ENCODE measurements at places on chromosomes 13 and 19. TPM values are rescaled to one million over a fixed set of nuclear protein-coding genes. Genes with fewer than 3 reads are reported as not detected.

GRCh38 chr19:3873151-3873550 lies 4.3 kb upstream of the ZFR2 start:
- DNase-seq = no peak

- DNase-seq = peak; percentile 97
Measured at GRCh38 chr19:2543463-2544442, 67.8 kb downstream of the GADD45B start.

The NDUFB7 gene
- total RNA-seq = 729 TPM

The PROZ gene
- total RNA-seq = not detected

The CBY2 gene
- not detected for total RNA-seq

DNA sequence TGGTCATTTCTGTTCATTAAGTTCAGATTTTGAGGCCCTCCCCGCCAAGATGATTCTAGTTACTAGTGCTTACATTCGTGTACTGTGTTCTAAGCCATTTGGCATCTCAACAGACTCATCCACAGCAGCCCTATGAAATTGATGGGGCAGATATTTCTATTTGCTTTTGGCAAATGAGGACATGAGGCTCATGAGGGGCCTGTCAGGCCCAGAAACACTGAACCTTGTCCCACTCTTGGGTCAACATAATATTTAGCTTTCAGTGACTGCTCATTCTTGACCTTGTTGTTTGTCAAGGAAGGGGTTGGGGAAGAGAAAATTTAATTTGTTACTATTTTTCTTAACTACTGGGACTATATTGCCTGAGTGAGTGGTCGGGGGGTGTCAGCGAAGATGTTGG lies 92.3 kb upstream of the RNF113B start:
- DNase-seq = no peak

The PBX4 gene
- not detected for total RNA-seq

DNA sequence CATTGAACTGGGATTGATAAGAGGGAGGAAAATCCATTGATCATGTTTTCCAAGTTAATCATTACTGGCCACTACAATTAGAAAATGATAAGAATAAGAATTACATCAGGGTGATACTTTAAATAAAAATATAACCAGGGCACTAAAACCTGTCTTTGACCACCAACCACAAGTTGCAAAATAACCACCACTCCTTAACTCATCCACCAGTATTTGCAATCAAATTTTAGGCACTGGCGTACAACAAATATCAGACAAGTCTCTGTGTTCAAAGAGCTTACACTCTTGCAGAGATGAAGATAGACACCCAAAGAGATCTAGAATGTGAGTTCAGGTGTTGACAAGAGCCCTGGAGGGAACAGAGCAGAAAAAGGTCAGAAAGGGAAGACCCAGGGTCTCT lies 514 bp downstream of the CEACAM3 start:
- DNase-seq = no peak

- DNase-seq = no peak
Measured at GRCh38 chr19:4449639-4450028, 8.0 kb downstream of the UBXN6 start.

DNA sequence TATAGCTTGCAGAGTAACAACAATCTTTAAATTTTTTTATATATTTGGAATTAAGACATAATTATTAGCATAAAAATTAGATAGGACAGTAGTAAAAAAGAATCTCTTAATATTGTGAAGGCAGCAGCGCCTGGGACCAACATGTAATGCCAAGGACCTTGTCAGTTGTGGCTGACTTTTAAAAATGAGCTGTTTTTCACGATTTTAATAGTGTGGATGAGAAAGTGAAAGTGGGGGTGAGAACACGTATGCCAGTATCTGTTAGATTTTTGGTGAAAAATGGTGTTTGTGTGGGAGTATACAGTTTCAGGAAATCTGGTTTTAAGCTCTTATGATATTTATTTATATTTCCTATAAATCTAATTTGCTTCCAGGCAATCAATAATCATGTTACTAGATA lies 125.2 kb downstream of the LMO7 start:
- DNase-seq = no peak

GRCh38 chr13:35818633-35819067 lies 312.5 kb downstream of the DCLK1 start:
- no peak for DNase-seq

The MYH14 gene
- 44.5 TPM for total RNA-seq

The GGACT gene
- 1.4 TPM for total RNA-seq

DNA sequence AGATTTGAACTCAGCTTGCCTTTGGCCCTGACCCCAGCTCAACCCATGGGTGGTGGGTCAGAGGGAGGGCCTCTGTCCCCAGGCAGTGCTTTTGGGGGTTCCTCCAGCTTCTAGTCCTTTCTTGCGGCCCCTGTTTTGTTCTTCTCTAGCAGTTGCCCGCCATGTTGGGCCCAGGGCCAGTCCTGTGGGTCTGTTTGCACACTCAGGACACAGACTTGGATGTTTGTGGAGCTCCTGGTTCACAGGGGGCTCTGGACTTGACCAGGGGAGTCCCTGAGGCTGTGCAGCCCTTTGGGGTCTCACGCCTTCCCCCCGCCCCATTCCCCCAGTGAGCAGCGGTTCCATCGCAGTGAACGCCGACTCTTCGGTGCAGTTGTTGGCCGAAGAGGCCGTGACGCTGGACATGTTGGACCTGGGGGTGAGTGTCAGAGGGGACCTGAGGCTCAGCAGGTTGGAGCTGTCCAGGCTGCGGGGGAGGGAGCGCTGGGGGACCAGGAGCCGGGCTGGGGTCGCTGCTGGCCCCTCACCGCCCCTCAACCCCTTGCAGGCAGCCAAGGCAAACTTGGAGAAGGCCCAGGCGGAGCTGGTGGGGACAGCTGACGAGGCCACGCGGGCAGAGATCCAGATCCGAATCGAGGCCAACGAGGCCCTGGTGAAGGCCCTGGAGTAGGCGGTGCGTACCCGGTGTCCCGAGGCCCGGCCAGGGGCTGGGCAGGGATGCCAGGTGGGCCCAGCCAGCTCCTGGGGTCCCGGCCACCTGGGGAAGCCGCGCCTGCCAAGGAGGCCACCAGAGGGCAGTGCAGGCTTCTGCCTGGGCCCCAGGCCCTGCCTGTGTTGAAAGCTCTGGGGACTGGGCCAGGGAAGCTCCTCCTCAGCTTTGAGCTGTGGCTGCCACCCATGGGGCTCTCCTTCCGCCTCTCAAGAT lies 2.5 kb downstream of the ATP5F1D start:
- DNase-seq = peak; percentile 89

GRCh38 chr19:16061943-16062342 lies 14.4 kb upstream of the TPM4 start:
- DNase-seq = no peak

The CA11 gene
- 13.3 TPM for total RNA-seq

DNA sequence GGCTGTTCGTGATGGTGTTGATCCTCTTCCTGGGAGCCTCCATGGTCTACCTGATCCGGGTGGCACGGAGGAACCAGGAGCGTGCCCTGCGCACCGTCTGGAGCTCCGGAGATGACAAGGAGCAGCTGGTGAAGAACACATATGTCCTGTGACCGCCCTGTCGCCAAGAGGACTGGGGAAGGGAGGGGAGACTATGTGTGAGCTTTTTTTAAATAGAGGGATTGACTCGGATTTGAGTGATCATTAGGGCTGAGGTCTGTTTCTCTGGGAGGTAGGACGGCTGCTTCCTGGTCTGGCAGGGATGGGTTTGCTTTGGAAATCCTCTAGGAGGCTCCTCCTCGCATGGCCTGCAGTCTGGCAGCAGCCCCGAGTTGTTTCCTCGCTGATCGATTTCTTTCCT lies 12.2 kb upstream of the C19orf33 start:
- no peak for DNase-seq

DNA sequence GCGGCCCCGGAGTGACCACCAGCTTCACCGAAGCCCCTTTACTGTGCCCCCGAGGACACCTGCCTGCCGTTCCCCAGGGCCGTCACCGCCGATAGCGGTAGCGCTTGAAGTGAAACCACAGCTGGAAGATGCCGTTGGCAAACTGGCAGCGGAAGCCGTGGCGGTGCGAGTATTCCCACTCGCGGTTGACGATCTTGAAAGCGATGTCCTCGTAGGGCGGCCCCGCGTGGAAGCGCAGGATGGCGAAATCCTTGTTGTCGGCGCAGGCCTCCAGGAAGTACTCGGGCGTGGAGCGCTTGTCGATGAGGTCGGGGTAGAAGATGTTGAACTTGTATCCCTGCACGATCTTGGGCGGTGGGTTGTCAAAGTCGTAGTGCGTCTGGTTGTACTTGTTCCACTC lies 5.2 kb upstream of the TBXA2R start:
- no peak for DNase-seq

The FREM2 gene
- total RNA-seq = 0.20 TPM

Data from right atrium auricular region (tissue), 2 donors.